ENCODE measurements at places on chromosomes 5 and 9. TPM values are rescaled to one million over a fixed set of nuclear protein-coding genes. Genes with fewer than 3 reads are reported as not detected.

- DNase-seq, result no peak
Observed at GRCh38 chr9:98097836-98098235, 21.2 kb downstream of the TRIM14 start.

GRCh38 chr9:36144309-36145232, 8.0 kb downstream of the GLIPR2 start:
- DNase-seq, result peak; percentile 44

GRCh38 chr9:69671311-69671878, 776 bp downstream of the APBA1 start:
- DNase-seq, result no peak

DNA sequence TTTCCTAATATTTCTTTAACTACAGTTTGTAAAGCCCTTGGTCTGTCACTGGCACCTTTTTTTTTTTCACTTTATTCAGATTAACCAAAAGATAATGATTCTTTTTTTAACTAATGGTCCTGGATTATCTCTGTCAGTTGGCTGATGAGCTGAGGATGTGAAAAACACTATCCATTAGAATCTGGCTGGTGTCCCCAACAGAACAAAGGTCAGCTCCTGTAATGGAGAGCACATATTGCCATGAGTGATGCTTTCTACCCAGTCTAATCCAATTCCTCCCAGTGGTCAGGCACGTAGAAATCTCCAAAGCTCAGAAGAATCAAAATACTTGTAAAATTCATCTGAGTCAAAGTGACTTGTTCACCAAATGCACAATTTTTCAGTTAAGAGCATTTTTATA, 491.7 kb upstream of the PIK3R1 start:
- DNase-seq, result no peak

GRCh38 chr5:58235299-58235698, 224.6 kb downstream of the PLK2 start:
- DNase-seq, result no peak

DNA sequence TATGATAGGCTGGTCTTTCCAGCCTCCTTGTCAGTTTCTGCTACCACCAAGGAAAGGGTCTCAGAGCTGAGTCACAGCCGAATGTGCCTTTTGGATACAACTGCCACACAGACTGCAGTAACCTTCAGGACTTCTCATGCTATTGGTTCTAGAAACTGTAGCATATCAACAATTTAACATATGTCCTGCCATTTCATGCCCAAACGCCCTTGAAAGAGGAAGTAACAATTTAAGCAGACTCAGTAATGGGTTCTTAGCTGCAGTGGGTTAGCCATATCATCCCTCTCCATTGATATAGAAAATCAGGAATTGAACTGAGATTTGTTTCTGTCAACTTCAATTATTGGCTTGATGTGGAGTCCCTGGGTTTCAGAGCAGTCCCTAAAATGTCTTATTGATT, 4.1 kb upstream of the CLK4 start:
- DNase-seq, result no peak

DNA sequence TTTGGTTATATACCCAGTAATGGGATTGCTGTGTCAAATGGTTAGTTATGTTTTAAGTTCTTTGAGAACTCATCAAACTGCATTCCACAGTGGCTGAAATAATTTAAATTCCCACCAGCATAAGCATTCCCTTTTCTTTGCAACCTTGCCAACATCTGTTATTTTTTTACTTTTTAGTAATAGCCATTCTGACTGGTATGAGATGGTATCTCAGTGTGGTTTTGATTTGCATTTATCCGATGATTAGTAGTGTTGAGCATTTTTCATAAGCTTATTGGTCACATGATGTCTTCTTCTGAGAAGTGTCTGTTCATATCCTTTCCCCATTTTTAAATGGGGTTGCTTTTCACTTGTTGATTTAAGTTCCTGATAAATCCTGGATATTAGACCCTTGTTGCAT, 435.7 kb upstream of the RIOK2 start:
- DNase-seq, result no peak

DNA sequence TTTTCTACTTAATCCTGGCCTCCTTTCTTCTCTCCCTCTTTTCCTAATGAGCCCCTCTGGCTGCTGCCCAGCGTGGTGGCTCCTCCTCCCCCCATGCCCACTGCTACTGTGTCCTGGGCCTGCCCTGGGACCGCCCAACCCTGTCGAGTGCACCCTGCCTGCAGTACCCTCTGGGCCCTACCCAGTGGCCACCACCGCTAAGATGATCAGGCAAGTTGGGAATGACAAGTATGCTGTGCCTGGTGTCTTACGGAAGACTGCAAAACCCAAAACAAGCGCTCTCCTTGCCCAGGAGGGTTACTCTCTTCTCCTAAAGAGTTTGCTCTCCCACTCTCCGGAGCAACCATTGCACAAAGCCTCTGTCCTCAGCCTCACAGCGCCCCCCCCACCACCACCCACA, 273.7 kb downstream of the SYK start:
- no peak for DNase-seq

- no peak for DNase-seq
Observed at GRCh38 chr9:38713426-38713825, 6.5 kb downstream of the FAM240B start.

DNA sequence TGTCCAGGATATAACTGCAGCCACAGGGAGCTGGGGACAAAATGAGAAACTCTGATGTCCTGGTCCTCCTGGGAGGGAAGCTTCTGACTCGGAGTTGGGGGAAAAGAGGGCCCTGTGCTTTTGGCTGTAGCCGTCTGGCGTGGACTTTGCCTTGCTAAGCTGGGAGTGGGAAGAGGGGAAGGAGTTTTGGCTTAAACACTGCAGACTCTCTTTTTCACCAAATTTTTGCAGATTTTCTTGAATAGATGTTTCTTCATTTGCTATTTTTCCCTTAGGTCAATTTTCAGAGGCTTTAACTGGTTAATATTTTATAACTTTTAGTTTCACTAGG, 15.7 kb upstream of the MAT2B start:
- no peak for DNase-seq

- peak; percentile 31 for DNase-seq
Observed at GRCh38 chr9:117555964-117556629, 141.2 kb upstream of the ASTN2 start.

The TLR4 gene
- 0.10 TPM for total RNA-seq

The ANKHD1 gene
- 203 TPM for total RNA-seq

The SLC4A9 gene
- not detected for total RNA-seq
